ENCODE measurements at places on chromosomes 11 and 22. TPM values are rescaled to one million over a fixed set of nuclear protein-coding genes. Genes with fewer than 3 reads are reported as not detected.

The TSSC4 gene
- 50.6 TPM for total RNA-seq

DNA sequence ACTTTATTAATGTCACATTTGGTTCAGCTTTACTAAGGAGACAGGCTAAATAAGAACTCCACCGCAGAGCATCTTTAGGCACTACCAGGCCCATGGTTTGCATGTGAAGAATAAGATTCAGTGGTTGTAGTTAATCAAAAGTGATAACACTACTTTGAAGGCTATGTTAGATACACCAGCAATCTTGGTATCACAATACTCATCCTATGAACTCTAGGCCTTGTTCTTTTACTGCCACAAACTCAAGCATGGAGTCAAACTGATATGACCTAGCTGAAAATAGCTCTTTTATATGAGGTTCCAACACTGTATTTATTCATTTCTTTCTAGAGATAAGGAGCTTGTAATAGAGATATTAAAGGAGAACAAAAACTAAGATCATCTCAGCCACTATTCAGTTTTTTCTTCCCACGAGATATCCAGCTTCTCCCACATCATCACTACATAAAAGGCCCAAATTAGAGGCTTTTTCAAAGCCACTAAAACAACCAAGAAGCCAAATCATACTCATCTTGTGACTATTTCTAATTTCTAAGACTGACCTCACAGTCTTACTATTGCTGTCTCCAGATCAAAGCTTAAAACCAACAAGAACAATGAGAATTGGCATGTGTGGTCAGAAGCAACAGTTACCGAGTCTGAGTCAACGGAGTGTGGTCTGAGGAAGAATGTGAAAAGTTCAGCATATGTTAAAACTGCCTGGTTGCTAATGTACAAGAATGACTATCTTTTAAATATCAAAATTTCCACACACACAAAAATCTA lies 25.1 kb upstream of the GUCY1A2 start:
- DNase-seq, result no peak

- DNase-seq, result no peak
These were observed 501.6 kb downstream of the MIAT start for GRCh38 chr22:27159016-27159415.

DNA sequence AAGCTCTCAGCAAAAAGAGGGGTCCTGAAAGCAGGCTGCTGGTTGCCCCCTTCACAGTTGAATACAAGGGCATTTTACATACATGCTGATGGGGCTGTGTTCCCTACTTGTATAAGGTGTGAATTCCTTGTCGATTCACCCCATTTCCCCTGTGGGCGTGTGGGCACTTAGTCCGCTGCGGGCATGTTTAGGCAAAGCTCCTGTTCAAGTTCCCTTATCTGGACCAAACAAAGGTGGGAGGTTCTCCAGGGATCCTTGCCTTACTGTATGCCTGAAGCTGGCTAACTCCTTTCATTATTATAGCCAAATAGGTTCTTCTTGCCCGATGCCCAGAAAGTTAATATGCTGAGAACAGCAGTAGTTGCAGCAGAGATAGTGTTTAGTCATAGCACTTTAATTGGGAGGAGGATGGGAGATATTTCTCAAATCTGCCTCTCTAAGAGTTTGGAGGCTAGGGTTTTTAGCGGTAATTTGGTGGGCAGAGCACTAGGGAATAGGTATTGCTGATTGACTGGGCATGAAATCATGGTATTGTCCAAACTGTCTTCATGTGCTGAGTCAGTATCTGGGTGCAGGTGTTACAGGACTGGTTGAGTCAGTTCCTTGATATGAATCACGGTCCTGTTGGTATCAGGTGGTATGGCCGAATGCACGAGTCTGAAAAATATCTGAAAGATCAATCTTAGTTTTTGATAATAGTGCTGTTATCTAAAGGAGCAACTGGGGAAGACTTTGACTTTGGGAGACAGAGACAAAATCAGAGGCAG lies 32.7 kb downstream of the METTL15 start:
- DNase-seq, result no peak

- DNase-seq, result no peak
These were observed 48.4 kb downstream of the COMMD9 start for GRCh38 chr11:36240801-36241200.

The ROBO4 gene
- total RNA-seq, result not detected

- peak; percentile 82 for DNase-seq
These were observed 758 bp downstream of the PDXP start for GRCh38 chr22:37659066-37659896.

The ZNF280B gene
- 2.1 TPM for total RNA-seq

DNA sequence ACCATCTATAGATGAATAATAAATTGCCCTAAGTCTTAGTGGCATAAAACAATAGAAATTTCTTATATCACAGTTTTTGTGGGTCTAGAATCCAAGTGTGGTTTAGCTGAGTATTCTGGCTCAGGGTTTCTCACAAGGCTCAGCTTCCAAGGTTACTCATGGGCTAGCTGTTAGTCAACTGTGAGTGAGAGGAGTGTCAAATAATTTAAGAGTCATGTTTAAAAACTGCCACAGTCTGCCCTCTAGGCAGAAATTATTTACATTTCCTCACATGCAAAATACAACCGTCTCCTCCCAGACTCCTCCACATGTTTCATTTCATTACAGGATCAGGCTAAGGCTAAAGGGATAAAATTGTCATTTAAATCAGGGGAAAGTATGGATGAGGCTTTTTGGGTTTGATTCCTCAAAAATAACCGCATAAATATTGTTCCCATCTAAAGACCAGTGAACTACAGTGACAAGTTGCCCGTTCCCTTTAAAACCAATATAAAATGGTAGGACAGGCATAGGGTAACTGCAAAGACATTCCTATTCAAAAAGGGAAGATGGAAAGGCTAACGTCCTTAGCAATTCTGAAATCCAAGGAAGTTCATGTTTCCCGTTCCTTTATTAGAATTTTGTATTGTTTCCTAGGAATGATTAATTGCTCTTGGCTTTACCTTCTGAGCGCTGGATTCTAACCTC lies 324.3 kb downstream of the DYNC2H1 start:
- no peak for DNase-seq

The ZP1 gene
- not detected for total RNA-seq

The C22orf31 gene
- total RNA-seq, result not detected

DNA sequence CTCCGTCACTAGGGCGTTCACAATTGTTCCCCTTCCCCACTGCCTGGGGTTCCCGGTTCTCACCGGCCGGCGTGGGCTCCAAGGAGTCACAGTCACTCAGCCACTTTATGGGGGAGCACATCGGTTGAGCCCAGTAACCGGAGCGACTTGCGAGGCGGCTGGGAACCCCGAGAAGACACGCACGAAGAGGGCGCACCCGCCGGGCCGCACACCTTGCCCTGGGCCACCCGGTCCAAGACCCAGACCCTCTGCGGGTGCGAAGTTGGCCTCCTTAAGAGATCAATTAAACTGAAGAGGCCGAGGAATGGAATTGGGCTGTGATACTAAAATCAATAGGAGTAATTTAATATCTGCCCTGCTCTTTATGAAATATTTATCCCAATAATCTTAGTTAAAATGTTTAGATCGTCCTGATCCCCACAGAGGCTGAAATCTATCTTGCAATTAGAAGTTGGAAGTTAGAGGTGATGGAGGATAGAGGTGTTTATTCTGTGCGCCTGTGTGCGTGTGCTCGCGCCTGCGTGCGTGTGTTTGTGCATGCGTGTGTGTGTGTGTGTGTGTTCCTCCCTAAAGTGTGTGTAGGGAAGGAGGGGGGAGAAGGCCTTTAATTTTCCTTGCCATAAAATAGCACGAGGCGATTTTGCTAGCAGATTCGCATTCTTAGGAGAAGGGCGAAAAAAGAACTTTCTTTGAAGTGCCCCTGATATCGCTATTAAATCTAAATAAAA lies 954 bp upstream of the MN1 start:
- no peak for DNase-seq

DNA sequence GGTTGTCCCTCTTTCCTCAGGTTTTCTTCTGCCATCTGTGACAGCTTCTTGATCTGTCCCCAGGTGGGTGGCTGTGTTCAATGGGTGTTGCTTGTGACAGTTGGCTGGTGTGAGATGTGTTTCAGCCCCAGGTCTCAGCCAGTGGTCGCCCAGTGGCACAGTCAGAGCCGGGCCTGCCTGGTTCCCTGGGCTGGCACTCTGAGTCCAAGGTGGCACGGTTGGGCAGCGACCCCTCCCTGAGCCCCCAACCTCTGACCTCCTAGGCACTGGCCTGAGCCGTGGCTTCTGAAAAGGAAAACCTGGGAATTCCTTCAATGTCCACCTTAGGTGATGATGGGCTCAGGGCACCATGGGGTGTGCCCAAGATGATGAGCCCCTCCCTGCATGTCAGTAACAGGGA lies 14.0 kb upstream of the PRODH start:
- no peak for DNase-seq
